ENCODE measurements at places on chromosomes 5 and 9. TPM values are rescaled to one million over a fixed set of nuclear protein-coding genes. Genes with fewer than 3 reads are reported as not detected.

DNA sequence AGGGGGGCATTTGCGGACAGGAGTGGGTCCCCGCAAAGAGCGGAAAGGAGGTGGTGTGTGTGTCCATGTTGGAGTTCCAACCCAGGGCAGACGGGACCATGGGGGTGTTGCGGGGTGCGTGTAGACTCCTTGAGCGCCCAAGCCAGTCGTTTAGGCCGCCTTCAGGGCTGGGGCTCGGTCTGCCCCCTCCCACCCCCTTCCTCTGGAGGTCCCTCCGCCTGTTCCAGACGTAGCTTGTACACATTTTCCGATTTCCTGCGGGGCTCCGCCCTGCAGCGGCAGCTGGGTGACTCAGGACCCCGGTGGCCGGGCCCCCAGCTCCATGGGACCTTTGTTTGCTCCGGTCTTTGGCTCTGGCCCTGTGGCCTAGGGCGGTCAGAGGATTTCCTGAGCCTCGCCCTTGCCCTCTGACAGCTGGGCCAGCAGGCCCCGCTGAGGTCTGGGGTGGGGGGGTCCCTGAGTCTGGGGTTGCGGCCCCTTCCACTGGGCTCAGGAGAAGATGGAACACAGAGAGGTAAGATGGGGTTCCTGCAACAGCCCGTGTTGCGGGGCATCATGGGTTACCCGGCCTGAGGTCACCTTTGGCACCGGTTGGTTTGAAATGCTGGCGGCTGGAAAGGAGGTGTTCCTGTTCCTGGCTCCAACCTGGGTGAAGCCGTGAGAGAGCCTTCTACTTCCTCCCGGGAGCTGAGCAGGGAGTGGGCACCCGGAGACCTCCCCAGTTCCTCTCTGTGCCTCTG lies 1.5 kb downstream of the PKN3 start:
- H3K36me3 ChIP-seq: no peaks in the 10 kb centered on the region
- no peak overlapping the region for H3K4me3 ChIP-seq
- H3K27me3 ChIP-seq: no peaks in the 10 kb centered on the region
- H3K4me1 ChIP-seq: no peaks in the 10 kb centered on the region

GRCh38 chr5:176916337-176916736 lies 17.2 kb upstream of the HK3 start:
- H3K4me1 ChIP-seq: no peaks in the 10 kb centered on the region
- no peak overlapping the region for H3K4me3 ChIP-seq
- no peak overlapping the region for H3K27ac ChIP-seq
- no peaks in the 10 kb centered on the region for H3K27me3 ChIP-seq
- no peak for DNase-seq

Gene HTR4
- total RNA-seq: 1.4 TPM

DNA sequence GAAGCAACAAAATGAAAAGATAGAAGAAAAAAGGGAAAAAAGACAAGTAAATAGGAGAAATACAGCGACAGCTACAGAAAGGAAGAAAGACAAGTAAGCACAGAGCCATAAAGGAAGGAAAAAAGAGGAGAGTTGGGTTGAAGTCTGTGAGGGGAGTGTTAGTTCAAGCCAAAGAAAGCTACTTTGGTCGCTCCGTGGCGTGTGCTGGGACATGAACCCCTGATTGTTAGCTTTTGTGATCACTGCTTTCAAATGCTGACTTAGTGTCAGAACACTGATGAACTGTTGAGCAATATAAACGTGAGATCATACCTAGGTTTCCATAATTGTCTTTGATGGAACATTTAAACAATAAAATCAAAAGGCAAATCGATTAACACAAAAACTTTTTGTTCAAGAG lies 370.1 kb downstream of the TMEM161B start:
- no peak for DNase-seq
- no peak overlapping the region for H3K4me3 ChIP-seq
- H3K27ac ChIP-seq: no peak overlapping the region
- no peaks in the 10 kb centered on the region for H3K4me1 ChIP-seq
- no peaks in the 10 kb centered on the region for H3K36me3 ChIP-seq
- no peaks in the 10 kb centered on the region for H3K27me3 ChIP-seq

GRCh38 chr5:133816791-133817190 lies 151.6 kb downstream of the C5orf15 start:
- peaks cover 5% of the 10 kb centered on the region for H3K4me1 ChIP-seq
- H3K4me3 ChIP-seq: no peak overlapping the region
- no peak for DNase-seq
- H3K36me3 ChIP-seq: no peaks in the 10 kb centered on the region
- no peaks in the 10 kb centered on the region for H3K27me3 ChIP-seq

GRCh38 chr9:79224672-79225433 lies 346.9 kb upstream of the TLE4 start:
- H3K4me1 ChIP-seq: no peaks in the 10 kb centered on the region
- no peaks in the 10 kb centered on the region for H3K27me3 ChIP-seq
- no peak for DNase-seq
- no peak overlapping the region for H3K4me3 ChIP-seq

DNA sequence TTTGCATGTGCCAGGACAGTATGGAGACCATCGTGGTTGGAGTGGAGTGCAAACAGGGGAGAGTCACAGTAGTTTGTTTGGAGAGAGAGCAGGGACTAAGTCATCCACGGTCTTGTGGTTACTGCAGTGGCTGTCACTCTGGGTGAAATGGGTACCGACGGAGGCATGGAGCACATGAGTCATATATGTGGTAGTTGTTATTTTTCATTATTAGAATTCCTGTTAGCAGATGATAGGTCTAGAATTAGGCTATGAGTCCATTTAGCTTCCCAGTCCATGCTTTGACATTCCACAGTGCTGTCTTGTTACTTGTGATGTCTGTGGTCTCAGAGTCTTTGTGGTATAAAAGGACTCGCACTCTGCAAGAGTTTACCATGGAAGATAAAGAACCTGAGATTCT lies 303.9 kb downstream of the DMRT2 start:
- no peaks in the 10 kb centered on the region for H3K4me1 ChIP-seq
- H3K36me3 ChIP-seq: no peaks in the 10 kb centered on the region
- no peak overlapping the region for H3K4me3 ChIP-seq
- no peak overlapping the region for H3K27ac ChIP-seq

Gene GABRB2
- 11.0 TPM for total RNA-seq

DNA sequence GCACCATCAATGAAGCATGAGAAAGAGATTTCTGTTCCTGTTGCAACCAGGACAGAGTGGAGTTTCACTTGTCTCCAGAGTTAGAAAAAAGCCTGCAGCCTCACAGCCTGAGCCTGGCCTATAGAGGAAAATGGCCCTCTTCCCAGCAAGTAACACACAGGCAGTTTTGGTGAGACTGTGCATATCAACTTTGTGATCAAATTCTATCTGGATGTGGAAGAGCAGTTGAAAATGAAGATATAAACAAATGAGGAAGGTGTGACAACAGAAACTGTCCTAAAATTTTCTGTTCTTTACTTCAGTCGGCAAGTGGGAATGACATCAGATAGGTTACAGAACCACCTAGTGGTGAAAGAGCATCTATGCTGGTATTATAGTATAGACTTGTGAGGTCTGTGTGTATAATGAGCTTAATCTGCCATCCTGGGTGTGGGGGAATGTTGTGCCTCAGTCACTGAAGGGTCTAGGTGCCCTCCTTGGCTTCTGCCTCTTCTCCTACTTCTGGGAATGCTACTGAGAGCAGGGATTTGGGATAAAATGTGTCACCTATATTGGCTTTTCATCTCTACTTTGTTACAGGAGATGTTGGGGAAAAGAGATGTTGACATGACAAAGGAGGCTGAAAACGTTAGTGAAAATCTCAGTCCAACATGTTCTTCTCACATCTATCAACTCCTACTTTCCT lies 28.2 kb downstream of the YIPF5 start:
- H3K27ac ChIP-seq: no peak overlapping the region
- H3K27me3 ChIP-seq: no peaks in the 10 kb centered on the region
- no peaks in the 10 kb centered on the region for H3K4me1 ChIP-seq
- no peak overlapping the region for H3K4me3 ChIP-seq
- no peaks in the 10 kb centered on the region for H3K36me3 ChIP-seq

DNA sequence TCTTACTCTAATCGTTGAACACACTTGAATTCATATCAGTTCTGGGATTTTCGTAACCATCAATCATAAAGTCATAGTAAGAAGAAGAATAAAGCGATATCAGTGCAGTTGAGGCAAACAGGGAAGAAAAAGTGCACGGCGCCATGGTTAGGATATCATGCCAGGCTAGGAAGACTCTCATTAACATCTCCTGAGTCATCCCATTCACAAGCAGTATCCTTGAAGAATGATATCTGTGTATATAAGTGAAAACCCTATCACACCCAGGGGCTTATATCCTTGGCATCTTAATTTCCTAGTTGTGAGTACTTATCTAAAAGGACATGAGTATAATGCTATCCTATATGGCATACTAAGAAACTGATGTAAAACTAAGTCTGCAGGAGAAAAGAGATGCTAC lies 38.6 kb downstream of the NFIB start:
- H3K27me3 ChIP-seq: no peaks in the 10 kb centered on the region
- peaks cover 56% of the 10 kb centered on the region for H3K4me1 ChIP-seq
- no peaks in the 10 kb centered on the region for H3K36me3 ChIP-seq

Gene PDE8B
- 3.6 TPM for total RNA-seq

DNA sequence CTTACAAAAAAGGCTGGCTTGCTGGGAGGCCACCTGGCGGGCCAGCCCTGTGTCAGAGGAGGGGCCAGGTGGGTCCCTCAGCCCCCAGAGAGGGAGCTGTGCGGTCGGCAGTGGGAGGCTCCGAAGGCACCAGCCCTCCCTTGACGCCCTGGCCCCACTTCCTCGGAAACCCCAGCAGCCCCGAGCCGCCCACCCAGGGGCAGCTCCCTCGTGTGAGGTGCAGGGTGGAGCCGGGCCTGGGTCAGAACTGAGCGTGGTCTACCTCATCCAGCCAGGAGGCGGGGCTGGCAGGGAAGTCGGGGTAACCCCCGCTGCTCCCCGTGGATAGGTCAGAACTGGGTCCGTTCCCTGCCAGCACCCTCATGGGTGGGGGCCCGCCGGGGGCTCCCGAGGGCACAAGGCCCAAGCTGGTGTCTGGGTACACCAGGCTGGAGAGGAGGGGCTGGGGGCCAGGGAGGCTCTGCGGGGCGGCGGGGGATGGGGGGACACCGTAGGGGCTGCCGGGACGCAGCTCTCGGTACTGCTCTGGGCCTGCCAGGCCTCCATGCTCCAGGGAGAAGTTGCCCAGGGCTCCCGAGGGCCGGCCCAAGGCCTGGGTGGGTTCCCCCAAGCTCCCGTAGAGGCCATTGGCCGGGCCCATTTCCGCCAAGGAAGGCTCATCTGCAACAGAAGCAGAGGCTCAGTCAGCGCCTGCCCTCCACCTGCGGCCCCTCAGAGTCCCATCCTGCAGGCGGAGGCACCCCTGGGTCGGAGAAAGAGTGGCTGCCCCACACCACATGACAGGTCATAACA lies 7.6 kb downstream of the LHX3 start:
- no peaks in the 10 kb centered on the region for H3K36me3 ChIP-seq
- no peaks in the 10 kb centered on the region for H3K4me1 ChIP-seq
- DNase-seq: no peak
- H3K4me3 ChIP-seq: no peak overlapping the region
- no peak overlapping the region for H3K27ac ChIP-seq

DNA sequence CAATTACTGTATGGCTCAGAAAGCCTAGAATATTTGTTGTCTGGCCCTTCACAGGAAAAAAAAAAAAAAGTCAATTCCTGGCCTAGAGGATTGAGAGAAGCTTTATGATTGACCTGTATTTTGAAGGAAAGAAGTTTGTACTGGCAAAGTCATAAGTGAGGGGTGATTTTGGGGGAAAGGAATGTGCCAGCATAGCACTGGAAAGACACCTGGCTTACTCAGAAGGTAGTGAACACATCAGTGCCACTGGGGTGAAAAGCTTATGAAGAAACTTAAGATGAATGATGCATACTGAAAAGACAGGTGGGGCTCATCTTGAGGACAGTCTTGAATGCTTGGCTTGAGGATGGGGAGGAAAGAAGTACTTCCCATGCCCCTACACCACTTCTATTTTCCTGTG lies 127.9 kb upstream of the RASA1 start:
- DNase-seq: no peak
- no peaks in the 10 kb centered on the region for H3K4me1 ChIP-seq
- no peaks in the 10 kb centered on the region for H3K27me3 ChIP-seq
- H3K27ac ChIP-seq: no peak overlapping the region

DNA sequence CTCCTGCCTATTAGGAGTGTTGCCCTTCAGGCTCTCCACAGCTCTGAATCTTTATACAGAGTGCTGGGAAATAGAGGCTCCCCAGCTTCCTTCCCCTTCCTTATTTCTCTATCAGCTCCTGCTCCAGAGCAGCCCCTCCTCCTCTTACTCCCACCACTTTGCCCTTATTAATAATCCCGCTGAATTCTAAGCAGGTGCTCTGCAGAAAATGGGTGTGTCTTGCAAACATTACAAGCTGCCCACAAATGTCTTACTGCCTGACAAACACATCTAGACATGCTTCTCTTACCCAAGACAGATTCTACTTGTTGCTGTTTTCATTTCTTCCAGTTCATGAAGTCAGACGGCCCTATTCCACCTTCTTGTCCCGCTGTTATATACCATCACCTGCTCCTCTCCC lies 6.4 kb downstream of the PHF24 start:
- H3K27me3 ChIP-seq: peaks cover 21% of the 10 kb centered on the region
- DNase-seq: no peak
- H3K36me3 ChIP-seq: no peaks in the 10 kb centered on the region

GRCh38 chr5:109819878-109820277 lies 130.2 kb downstream of the MAN2A1 start:
- DNase-seq: no peak
- no peaks in the 10 kb centered on the region for H3K27me3 ChIP-seq
- H3K36me3 ChIP-seq: peaks cover 18% of the 10 kb centered on the region
- no peak overlapping the region for H3K4me3 ChIP-seq
- H3K4me1 ChIP-seq: no peaks in the 10 kb centered on the region
- H3K27ac ChIP-seq: no peak overlapping the region

Gene IGFBPL1
- total RNA-seq: 1.1 TPM

DNA sequence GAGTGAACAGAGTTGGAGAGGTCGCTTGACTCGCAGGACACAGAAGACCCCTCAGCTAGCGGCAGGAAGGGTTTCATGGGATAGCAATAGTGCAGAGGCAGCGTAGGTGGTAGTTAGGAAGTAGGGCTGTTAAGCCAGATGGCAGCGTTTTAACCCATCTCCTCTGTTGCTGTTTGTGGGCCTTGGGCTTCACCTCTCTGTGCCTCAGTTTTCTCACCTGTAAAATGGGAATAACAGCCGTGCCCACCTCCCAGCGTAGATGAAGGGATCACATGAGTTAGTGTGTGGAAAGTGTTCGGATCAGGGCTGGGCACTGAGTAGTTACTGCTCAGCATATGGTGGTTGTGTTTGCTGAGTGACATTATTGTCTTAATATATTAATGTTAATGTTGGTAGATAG lies 1.9 kb downstream of the ZNF354B start:
- H3K36me3 ChIP-seq: peaks cover 13% of the 10 kb centered on the region
- H3K27me3 ChIP-seq: no peaks in the 10 kb centered on the region
- no peak for DNase-seq
- H3K4me3 ChIP-seq: no peak overlapping the region

GRCh38 chr9:104866191-104866590 lies 61.8 kb downstream of the ABCA1 start:
- peaks cover 72% of the 10 kb centered on the region for H3K4me1 ChIP-seq
- H3K27ac ChIP-seq: peak overlapping the region; percentile 4
- H3K36me3 ChIP-seq: no peaks in the 10 kb centered on the region
- DNase-seq: peak; percentile 32

Gene SLCO6A1
- total RNA-seq: not detected

GRCh38 chr5:13511442-13511841 lies 433.0 kb downstream of the DNAH5 start:
- H3K4me3 ChIP-seq: no peak overlapping the region
- no peak for DNase-seq
- H3K27me3 ChIP-seq: no peaks in the 10 kb centered on the region
- no peaks in the 10 kb centered on the region for H3K36me3 ChIP-seq
- H3K4me1 ChIP-seq: no peaks in the 10 kb centered on the region
- H3K27ac ChIP-seq: no peak overlapping the region

Gene FBP1
- 47.1 TPM for total RNA-seq

GRCh38 chr9:93082841-93083411 lies 13.1 kb upstream of the CARD19 start:
- no peaks in the 10 kb centered on the region for H3K27me3 ChIP-seq
- no peak overlapping the region for H3K4me3 ChIP-seq
- no peak for DNase-seq
- H3K4me1 ChIP-seq: no peaks in the 10 kb centered on the region
- H3K27ac ChIP-seq: no peak overlapping the region

All from adrenal gland (tissue), 19 donors.